GM06990 (cell line): ENCODE measurements at places on chromosomes 12 and 14.

DNA sequence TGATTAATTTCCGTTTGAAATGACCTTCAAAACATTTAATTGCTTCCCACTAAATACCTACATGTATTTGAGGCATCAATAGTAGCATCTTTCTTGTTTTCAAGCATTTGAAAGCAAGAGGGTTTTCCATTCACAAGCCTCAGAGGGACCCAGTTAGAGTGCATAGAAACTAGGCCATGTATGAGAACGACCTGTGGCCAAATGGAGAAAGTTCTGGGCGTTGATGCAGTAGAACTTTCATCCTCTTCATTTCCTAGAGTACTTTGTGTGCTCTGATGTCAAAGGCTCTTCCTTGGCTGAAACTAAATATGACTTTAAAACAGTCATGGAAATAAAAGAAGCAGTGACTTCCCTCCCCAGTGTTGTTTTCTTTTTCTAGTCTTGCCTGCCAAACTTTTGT, 944 bp upstream of the DHRS7 start:
- DNase-seq = no peak

GRCh38 chr12:41142376-41142775, 45.7 kb upstream of the PDZRN4 start:
- no peak for DNase-seq

- DNase-seq = no peak
Observed at GRCh38 chr14:53500191-53500590, 347.1 kb upstream of the DDHD1 start.

DNA sequence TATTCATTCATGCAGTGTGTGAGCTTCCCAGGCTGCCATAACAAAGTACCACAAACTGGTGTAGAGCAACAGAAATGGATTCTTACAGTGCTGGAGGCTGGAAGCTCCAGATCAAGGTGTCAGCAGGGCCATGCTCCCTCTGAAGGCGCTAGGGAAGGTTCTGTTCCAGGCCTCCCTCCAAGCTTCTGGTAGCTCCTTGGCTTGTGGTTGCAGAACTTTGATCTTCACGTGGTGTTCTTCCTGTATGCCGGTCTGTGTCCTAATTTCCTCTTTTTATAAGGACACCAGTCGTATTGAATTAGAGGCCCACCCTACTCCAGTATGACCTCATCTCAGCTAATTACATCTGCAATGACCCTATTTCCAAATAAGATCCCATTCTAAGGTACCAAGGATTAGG, 3.1 kb downstream of the OTUB2 start:
- DNase-seq = no peak

- DNase-seq = no peak
Observed at GRCh38 chr14:100909439-100909838, 5.9 kb upstream of the RTL1 start.

- no peak for DNase-seq
Observed at GRCh38 chr14:68547305-68548193, 245.3 kb downstream of the ZFP36L1 start.

DNA sequence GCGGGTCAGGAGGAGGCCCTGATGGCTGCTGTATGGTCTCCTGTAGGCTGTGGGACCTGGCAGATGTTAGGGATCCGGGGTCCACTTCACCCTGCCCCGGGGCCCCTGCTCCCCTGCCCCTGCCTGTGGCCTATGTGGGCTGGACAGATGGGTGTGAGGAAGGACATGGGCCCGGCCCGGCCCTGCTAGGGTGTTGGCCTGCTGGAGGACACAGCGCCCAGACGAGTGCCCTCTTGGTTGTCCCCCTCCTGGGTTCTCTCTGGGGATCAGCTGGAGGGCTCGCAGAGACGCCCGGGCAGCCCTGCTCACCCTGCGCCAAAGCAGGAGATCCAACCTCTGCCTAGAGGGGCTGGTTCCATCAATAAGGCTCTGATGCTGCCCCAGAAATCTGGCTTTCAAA, 36.2 kb downstream of the BEGAIN start:
- no peak for DNase-seq

DNA sequence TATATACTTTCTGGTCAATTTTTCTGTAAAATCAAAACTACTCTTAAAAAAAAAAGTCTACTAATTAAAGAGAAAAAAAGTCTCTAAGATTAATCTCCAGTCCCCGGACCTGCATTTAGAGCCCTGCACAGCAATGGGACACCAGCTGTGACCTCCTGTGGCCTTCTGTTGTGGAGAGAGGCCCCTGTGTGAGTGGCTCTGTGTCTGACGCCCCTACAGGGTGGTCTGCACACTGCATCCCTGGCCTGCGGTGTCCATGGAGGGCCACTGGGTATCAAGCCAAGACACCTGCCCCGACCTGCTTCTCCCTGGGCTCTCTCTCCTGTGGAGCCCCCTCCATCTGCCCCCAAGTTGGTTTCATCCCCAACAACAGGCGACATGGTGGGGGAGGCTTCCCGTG, 248.0 kb upstream of the DIO3 start:
- DNase-seq = no peak

DNA sequence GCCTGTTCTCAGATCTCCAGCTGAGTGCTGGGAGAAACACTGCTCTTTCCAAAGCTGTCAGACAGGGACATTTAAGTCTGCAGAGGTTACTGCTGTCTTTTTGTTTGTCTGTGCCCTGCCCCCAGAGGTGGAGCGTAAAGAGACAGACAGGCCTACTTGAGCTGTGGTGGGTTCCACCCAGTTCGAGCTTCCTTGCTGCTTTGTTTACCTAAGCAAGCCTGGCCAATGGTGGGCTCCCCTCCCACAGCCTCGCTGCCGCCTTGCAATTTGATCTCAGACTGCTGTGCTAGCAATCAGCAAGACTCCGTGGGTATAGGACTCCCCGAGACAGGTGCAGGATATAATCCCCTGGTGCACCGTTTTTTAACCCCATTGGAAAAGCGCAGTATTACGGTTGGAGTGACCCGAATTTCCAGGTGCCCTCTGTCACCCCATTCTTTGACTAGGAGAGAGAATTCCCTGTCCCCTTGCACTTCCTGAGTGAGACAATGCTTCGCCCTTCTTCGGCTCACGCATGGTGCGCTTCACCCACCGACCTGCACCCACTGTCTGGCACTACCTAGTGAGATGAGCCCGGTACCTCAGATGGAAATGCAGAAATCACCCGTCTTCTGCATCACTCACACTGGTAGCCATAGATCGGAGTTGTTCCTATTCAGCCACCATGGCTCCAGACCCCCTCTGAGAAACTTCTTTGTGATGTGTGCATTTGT, 650.3 kb upstream of the ALG10B start:
- DNase-seq = no peak

- no peak for DNase-seq
Observed at GRCh38 chr14:29926701-29927375, 809 bp downstream of the PRKD1 start.

DNA sequence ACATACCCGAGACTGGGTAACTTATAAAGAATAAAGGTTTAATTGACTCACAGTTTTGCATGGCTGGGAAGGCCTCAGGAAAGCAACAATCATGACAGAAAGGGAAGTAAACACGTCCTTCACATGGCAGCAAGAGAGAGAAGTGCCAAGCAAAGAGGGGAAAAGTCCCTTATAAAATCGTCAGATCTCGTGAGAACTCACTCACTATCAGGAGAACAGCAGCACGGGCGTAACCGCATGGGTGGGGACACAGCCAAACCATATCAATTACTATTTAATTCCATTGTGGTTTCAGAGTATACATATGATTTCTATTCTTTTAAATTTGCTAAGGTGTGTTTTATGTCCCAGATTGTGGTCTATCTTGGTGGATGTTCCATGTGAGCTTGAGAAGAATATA, 117.9 kb downstream of the SCAF11 start:
- no peak for DNase-seq

GRCh38 chr14:35821564-35822411, 4.3 kb upstream of the BRMS1L start:
- DNase-seq = no peak

DNA sequence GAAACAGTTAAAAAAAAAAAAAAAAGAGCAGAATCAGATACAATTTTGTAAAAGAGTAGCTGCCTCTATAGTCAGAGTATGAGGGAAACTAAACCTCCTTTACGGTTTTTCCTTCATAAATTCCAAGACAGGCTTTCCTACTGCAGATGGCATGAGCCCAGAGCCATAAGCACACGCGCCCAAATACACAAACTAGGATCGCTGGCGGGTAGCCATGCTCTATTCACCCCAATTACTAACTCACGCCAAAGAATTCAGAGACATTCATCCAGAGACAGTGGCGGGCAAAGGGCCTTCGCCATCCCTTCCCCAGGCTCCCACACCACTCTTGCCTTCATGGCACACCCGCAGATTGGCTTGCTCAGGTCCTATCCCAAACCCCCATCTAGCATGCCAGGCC, 48.2 kb downstream of the MOK start:
- DNase-seq = no peak

- DNase-seq = no peak
Observed at GRCh38 chr14:30603402-30603801, 18.7 kb upstream of the SCFD1 start.

GRCh38 chr12:64672925-64673409, 62.7 kb downstream of the RASSF3 start:
- DNase-seq = no peak

DNA sequence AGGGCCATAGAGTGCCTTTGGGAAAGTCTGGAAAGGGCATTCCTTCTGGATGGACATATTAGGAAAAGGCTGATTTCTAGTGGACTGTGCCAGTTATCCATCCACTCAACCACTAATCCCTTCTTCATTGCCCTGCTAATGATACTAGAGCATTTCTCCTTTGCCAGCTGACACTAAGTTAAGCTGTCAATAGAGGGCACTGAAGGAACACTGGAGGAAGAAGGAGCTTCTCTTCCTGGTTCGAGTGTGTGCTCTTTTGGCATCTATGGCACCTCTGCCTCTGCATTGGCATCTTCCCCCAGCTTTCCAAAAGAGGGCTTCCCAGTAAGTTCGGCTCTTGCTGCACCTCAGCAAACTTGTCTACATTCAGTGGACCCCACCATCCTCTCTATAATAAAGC, 165.4 kb downstream of the DERA start:
- no peak for DNase-seq

- no peak for DNase-seq
Observed at GRCh38 chr12:107368586-107368985, 275.2 kb upstream of the CRY1 start.

DNA sequence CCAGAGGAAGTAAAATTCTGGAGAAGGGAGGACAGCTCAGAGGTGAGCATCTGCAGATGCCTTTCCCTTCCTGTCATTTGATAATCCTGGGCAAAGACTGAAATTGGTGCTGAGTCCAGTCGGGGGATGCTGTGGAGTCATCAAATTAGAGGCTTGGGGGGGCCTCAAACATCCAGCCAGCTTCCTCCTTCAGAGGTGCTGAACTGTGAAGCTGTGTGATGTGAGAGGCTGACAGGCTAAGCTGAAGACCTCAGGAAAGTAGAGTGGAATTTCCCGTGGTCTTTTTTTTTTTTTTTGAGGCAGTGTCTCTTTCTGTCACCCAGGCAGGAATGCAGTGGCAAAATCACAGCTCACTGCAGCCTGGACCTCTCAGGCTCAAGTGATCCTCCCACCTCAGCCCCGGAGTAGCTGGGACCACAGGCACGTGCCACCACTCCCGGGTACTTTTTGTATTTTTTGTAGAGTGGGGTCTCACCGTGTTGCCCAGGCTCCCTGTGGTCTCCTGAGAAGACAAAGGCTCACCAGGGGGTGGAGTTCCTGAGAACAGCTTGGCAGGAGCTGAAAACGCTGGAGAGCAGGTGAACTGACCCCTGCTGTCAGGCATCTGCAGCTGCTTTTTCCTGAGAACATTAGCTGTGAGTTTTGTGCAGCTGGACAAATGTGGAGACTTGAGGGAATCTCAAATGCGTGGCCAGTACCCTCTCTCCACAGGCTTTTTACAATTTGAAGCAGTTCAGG, 6.1 kb upstream of the TCL1B start:
- DNase-seq = no peak

DNA sequence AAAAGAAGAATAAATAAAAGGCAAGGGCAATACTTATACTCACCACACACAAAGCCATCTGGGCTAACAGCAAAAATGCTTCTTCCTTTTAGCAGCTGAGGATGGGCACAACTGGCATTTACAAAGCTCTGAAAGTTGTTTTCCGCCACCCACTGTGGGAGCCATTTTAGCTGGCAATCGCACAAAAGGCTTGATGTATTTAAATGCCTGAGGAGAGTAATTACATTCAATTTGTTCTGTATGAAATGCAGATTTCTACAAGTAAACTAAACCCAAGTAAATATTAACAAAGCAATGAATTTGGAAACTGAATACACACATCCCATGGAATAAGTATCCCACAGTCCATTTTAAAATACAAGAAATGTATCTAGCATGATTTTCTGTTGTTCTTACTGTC, 37.5 kb downstream of the LRIG3 start:
- no peak for DNase-seq

DNA sequence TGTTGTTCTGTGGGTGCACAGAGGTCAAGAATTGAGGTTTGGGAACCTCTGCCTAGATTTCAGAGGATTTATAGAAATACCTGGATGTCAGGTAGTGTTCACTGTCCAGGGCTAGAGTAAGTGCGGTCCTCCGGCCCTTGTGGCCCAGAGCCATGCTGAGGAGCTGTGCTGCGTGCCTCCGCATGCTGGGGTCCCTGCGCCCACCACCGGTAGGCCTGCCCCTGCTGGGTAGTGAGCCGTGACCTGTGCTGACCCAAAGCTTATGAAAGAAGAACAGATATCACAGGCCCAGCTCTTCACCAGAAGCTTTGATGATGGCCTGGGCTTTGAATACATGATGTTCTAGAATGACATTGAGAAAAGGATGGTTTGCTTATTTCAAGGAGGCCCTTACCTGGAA, 37.8 kb upstream of the CMAS start:
- no peak for DNase-seq

DNA sequence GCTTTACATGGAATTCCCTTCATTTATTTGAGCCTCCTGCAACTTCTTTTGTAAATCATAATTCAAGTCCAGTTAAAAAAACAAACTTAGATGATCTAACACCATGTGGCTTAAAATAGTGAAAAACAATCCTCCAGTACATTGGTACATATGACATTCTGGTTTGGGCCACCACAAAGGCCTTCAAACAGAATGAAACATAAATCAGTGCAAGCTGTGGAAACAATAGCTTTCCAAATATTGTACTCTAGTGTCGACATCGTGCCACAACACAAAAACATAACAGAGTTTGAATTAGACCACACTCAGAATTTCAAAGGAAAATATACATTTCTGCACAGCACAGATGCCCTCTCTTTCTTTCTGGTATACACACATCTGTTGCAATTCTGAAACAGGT, 751.3 kb downstream of the SLC6A15 start:
- no peak for DNase-seq

GRCh38 chr12:98096436-98096835, 419.0 kb upstream of the TMPO start:
- no peak for DNase-seq

DNA sequence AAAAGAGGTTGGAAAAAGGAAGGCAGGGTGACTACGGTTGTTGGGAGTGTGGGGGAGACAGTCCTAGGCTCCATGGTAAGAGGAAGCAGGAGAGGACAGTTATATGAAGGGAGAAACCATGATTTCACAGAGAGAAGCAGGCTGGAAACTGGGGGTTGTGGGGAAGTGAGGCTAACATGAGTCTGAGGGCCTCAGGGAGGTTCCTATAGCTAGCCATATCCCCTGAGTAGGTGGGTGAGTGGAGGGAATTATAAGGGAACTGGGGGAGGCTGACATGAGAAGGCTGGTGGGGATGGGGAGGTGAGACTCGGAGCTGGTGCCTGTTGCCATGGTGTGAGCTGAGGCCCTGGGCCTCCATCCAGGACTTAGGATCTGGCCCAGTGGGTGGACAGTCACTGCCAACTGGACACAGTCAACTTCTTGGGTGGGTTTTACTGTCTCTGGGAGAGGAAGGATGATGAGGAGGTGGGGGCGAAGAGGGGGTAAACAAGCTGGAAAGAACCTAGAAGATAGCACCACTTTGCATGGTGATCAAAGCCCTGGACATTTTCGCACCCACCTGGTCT, 1.4 kb downstream of the RNASE13 start:
- no peak for DNase-seq
